ENCODE measurements at places on chromosomes 7 and 10.

DNA sequence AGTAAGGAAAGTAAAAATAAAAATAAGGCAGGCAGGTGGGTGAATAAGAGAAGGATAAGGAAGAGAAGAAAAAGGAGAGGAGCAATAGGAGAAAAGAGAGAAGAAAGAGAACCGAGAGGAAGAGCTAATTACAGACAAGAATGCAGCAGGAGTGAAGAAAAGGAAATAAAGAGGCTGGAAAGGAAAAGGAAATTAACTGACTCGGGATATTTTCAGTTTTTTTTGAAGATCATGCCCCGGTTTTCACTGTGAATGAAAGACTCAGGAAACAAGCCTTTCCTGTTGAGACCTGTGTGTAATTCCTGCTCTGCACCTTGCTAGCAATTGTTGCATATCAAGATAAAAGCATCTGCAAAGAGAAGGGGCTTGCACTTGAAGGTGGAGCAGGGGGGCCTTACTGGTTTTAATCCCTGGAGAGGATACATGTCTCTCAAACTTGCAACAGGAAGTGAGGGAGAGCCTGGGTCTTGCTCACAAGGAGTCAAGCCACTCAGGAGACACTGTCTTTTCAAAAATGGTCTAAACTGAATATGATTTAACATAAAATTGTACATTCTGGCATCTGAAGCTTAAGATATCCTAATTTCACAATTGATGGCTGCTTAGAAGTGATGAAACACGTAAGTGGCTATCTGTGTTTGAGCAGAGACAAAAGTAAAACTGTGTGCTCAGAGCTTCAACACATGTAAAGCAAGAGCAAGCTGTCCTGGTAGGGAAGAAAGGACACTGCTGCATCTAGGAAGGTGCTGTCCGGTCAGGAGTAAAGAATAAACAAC is 157.6 kb downstream of the FAM107B start:
- DNase-seq = no peak

GRCh38 chr10:131450216-131450765 is 138.8 kb upstream of the TCERG1L start:
- no peak for DNase-seq

DNA sequence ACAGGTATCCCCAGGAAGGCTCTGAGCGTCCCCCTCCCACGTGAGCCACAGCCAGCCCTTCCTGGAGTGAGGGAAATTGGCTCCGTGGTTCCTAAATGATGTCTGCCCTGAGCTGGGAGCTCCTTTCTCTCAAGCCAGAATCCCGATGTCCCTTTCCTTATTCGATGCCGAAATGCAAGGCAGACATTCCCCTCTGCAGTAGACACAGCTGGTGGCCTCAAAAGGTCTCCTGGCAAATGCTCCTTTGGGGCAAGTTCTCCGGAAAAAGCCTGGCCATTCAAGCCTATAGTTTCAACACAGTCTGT is 98.9 kb downstream of the HIP1 start:
- DNase-seq = no peak

- DNase-seq = no peak
Observed at GRCh38 chr7:91212582-91212981, 51.7 kb upstream of the FZD1 start.

GRCh38 chr7:30886608-30887011 is 25.0 kb upstream of the AQP1 start:
- no peak for DNase-seq

DNA sequence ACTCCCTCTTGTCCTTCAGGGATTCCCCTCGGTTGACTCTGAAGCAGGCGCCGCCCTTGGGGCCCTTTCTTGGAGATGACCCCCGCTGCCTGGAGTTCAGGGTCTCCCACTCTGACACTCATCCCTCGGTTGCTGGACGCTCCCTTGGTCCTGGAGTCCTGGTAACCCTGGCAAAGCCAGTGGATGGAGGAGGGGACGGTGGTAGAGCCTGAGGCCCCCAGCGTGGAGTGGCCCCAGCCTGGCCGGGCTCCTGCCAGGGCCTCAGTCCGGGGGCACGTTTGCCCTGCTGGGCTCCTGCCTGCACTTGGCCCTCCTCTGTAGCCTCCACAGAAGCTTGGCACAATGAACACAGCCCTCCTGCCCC is 9.3 kb upstream of the CAMK2B start:
- no peak for DNase-seq

DNA sequence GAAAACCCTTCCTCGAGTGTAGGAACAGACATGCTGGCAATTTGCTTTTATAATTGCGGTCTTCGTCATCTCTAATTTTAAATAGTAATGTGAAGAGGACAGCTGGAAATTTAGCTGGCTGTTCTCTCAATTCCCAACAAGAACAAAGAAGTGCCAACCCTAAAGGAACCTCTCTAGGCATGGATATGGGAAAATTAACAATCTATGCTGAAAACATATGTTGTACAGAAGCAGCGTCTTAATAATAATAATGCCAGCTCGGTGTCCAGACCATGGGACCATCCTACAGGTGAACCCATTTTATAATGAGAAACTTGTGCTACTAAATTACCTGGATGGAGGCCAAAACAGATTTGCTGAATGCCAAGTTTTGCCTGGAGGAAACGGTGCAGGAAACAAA is 641.4 kb upstream of the MGMT start:
- no peak for DNase-seq

GRCh38 chr10:132413226-132414205 is 16.5 kb downstream of the PWWP2B start:
- DNase-seq = no peak

Measured in T-helper 17 cell (primary cell).